CD4-positive, CD25-positive, alpha-beta regulatory T cell (primary cell): ENCODE measurements at places on chromosomes 12 and 14. TPM values are rescaled to one million over a fixed set of nuclear protein-coding genes. Genes with fewer than 3 reads are reported as not detected.

GRCh38 chr14:103621860-103622259, 7.2 kb upstream of the KLC1 start:
- H3K36me3 ChIP-seq = no peaks in the 10 kb centered on the region
- no peaks in the 10 kb centered on the region for H3K27me3 ChIP-seq
- H3K27ac ChIP-seq = no peak overlapping the region
- DNase-seq = no peak
- peaks cover 26% of the 10 kb centered on the region for H3K4me1 ChIP-seq
- no peak overlapping the region for H3K4me3 ChIP-seq

Gene SYNDIG1L
- polyA plus RNA-seq = not detected

Gene ERBB3
- 0.14 TPM for polyA plus RNA-seq

DNA sequence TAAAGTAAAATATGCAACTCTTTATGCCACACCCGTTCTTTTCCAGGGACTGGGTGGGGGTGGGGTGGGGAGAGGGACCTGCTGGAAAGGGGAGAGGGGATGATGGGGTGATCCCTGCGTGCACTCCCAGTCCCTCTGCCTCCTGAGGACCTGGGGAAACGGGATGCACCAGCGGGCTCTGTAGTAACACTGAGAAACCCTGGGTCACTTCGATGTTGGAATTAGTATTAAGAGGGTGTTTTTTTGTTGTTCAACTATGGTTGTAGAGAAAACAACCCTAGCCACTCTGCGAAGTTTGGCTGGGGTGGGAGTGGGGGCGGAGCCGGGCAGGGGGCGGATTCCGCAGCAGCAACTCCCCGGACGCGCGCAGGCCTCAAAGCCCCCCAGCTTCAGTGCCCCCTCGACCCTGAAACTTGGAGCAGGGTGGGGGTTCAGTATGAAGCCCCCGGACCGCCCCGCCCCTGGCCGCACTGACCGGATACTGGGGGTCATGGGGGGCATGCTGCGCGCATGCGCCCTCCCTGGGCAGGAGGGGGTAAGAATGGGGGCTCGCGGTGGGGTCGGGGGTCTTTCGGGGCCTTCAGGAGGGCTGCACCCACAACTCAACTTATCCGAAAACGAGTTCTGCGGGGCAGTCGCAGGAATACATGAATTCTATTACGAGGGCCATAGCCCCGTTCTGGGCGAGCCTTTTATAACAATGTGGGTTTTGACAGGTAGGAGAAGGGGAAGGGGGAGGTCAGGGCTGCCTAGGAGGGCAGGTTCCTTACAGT, 1.3 kb upstream of the ARHGEF25 start:
- H3K4me1 ChIP-seq = peaks cover 25% of the 10 kb centered on the region
- peaks cover 2% of the 10 kb centered on the region for H3K36me3 ChIP-seq
- DNase-seq = no peak
- H3K27me3 ChIP-seq = peaks cover 3% of the 10 kb centered on the region

Gene FRS2
- 8.4 TPM for polyA plus RNA-seq

GRCh38 chr14:26293909-26294308, 303.9 kb downstream of the NOVA1 start:
- no peak overlapping the region for H3K27ac ChIP-seq
- H3K4me1 ChIP-seq = no peaks in the 10 kb centered on the region
- no peak overlapping the region for H3K4me3 ChIP-seq

DNA sequence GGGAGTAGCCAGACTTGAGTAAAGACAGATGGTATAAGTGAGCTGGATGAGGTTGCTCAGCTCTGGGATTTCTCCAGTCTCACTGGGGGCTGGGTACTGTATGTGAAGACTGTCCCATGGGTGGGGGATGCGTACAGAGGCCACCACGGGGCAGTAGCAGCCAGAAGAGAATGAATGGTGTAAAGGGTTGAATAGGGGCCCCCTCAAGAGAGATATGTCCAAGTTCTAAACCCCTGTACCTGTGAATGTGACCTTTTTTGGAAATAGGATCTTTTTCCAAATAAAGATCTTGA, 21.8 kb upstream of the BCDIN3D start:
- H3K4me1 ChIP-seq = no peaks in the 10 kb centered on the region
- no peaks in the 10 kb centered on the region for H3K27me3 ChIP-seq
- no peak overlapping the region for H3K27ac ChIP-seq
- H3K36me3 ChIP-seq = no peaks in the 10 kb centered on the region
- no peak for DNase-seq

Gene TAOK3
- polyA plus RNA-seq = 74.8 TPM

Gene ARMH4
- not detected for polyA plus RNA-seq

- no peak overlapping the region for H3K4me3 ChIP-seq
- no peaks in the 10 kb centered on the region for H3K4me1 ChIP-seq
- DNase-seq = no peak
- H3K27me3 ChIP-seq = no peaks in the 10 kb centered on the region
These were observed 345.0 kb downstream of the LRIG3 start for GRCh38 chr12:58575256-58575655.

DNA sequence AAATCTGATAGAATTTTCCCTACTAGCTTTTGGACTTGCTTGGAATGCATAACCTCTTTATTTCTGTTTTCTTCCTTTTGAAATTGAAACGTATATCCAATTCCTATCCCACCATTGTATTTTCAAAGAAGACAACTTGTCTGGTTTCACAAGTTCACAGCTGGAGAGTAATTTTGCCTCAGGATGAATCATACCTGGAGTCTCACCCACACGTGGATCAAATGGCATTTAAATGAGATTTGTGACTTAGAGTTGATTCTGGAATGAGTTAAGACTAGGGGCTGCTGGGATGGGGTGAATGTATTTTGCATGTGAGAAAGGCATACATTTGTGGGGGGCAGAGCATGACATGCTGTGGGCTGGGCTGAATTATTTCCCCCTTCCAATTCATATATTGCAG, 516.5 kb upstream of the MGAT4C start:
- H3K27ac ChIP-seq = no peak overlapping the region
- no peak for DNase-seq
- no peaks in the 10 kb centered on the region for H3K4me1 ChIP-seq

Gene ST8SIA1
- polyA plus RNA-seq = 2.6 TPM

- H3K36me3 ChIP-seq = peaks cover 5% of the 10 kb centered on the region
- H3K4me1 ChIP-seq = no peaks in the 10 kb centered on the region
- H3K4me3 ChIP-seq = no peak overlapping the region
- no peak for DNase-seq
- no peaks in the 10 kb centered on the region for H3K27me3 ChIP-seq
These were observed 16.7 kb downstream of the SDS start for GRCh38 chr12:113386866-113387566.

DNA sequence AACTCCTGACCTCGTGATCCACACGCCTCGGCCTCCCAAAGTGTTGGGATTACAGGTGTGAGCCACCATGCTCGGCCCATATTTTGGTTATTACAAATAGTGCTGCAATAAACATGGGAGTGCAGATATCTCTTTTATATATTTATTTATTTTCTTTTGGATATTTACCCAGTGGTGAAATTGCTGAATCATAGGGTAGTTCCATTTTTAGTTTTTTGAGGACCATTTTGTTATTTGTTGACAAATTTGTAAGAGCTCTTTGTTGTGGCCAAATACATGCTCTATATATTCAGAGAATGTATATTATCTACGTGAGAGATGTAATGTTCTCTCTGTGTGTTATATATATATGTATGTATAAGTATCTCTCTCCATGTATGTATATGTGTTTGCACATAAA, 15.9 kb downstream of the AMN1 start:
- H3K27ac ChIP-seq = no peak overlapping the region
- DNase-seq = no peak
- no peaks in the 10 kb centered on the region for H3K27me3 ChIP-seq
- peaks cover 6% of the 10 kb centered on the region for H3K36me3 ChIP-seq

DNA sequence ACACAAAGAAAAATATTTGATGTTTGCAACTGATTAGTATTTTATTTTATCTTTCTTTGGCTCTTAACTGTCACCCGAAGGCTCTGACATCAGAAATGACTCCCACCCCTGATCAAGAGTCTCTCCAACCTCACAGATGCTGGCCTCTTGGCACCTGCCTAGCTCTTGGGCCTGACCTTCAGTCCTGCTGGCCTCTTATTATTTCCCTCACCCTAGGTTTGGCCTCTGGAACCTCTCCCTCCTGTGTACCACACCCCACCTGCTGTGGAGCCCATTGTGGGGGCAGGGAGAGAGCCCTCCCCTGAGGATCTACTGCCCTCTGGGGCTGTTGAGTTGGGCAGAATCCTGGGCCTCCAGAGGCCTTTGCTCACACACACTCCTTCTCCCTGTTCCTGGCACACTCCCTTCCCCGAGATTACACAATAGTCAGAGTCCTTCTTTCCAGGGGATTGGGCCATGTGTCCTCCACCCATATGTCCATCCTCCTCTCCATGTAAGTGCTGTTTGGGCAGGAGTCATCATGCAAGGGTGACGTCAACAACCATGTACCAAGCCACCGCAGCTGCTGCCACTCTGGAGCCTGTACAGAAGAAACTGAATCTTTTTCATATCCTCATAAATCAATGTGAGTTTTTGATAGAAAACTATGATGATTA, 124.3 kb downstream of the RASSF9 start:
- no peak overlapping the region for H3K27ac ChIP-seq
- no peak overlapping the region for H3K4me3 ChIP-seq
- H3K36me3 ChIP-seq = no peaks in the 10 kb centered on the region

DNA sequence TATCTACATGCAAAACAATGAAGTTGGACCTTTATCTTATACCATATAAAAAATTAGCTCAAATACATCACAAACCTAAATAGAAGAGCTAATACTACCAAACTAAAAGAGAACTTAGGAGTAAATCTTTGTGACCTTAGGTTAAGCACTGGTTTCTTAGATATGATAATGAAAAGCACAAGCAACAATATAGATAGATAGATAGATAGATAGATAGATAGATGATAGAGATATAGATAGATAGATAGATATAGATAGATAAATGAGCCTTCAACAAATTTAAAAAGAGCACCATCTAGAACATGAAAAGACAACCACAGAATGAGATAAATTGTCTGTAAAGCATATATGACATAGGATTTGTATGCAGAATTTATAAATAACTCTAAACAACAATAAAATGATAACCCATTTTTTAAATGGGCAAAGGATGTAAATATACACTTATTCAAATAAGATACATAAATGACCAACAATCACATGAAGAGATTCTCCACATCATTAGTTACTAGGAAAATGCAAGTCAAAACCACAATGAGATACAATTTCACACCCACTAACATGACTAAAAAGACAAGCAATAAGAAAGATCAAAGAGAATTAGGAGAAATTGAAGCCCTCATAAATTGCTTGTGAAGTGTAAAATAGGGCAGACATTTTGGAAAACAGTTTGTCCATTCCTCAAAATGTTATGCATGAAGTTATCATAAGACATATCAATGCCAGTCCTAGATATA, 293.7 kb downstream of the BTG1 start:
- DNase-seq = no peak
- no peaks in the 10 kb centered on the region for H3K4me1 ChIP-seq
- no peaks in the 10 kb centered on the region for H3K27me3 ChIP-seq
- no peak overlapping the region for H3K4me3 ChIP-seq

Gene SMOC1
- not detected for polyA plus RNA-seq

Gene LHX5
- polyA plus RNA-seq = not detected

DNA sequence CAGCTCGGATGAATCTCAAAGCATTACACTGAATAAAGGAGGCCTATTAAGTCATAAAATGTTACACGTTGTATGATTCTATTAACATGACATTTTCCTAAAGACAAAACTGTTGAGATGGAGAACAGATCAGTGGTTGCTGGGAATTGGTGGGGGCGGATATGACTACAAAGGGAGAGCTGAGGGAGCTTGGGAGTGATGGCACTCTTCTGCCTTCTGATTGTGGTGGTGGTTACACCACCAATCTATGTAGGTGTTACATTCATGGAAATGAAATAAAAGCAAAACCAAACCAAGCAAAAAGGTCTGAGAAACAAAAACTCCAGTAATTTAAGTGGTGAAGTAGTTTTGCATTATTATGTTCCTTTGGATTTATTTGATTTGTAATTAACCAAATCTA, 16.4 kb upstream of the EVL start:
- H3K36me3 ChIP-seq = no peaks in the 10 kb centered on the region
- H3K4me3 ChIP-seq = no peak overlapping the region
- H3K27me3 ChIP-seq = no peaks in the 10 kb centered on the region
- no peak overlapping the region for H3K27ac ChIP-seq
- DNase-seq = no peak
- H3K4me1 ChIP-seq = no peaks in the 10 kb centered on the region

Gene PARPBP
- polyA plus RNA-seq = 2.6 TPM

GRCh38 chr14:103315351-103315911, 18.6 kb upstream of the EIF5 start:
- H3K4me1 ChIP-seq = no peaks in the 10 kb centered on the region
- no peak overlapping the region for H3K27ac ChIP-seq
- no peak overlapping the region for H3K4me3 ChIP-seq
- peaks cover 2% of the 10 kb centered on the region for H3K27me3 ChIP-seq
- DNase-seq = no peak

Gene TOMM20L
- not detected for polyA plus RNA-seq

Gene PTPRO
- polyA plus RNA-seq = 1.6 TPM

Gene NKX2-1
- not detected for polyA plus RNA-seq

DNA sequence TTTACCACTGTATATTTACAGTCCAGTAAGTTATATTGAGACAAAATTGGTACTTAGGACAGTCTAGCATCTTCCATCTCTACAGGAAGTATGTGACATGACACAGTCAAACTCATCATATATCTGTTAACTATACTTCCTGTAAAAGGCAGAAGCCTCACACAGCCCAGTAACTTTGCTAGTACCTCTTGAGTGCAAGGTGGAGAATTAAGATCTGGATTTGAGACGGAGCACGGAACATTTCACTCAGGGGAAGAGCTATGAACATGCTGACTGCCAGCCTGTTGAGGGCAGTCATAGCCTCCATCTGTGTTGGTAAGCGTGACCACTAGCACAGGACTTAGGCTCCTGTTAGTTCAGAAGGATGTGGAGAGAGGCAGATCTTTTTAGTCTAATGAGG, 333.7 kb upstream of the OR4E1 start:
- H3K4me3 ChIP-seq = peak overlapping the region; percentile 67
- peaks cover 3% of the 10 kb centered on the region for H3K4me1 ChIP-seq
- H3K27ac ChIP-seq = peak overlapping the region; percentile 51
- no peaks in the 10 kb centered on the region for H3K27me3 ChIP-seq
- H3K36me3 ChIP-seq = no peaks in the 10 kb centered on the region

- no peak overlapping the region for H3K27ac ChIP-seq
- no peaks in the 10 kb centered on the region for H3K27me3 ChIP-seq
- no peak for DNase-seq
- peaks cover 39% of the 10 kb centered on the region for H3K4me1 ChIP-seq
These were observed 337.7 kb downstream of the TMEM121 start for GRCh38 chr14:105864116-105864515.

GRCh38 chr14:69932391-69932790, 53.2 kb downstream of the SMOC1 start:
- no peak overlapping the region for H3K27ac ChIP-seq
- no peak for DNase-seq
- no peaks in the 10 kb centered on the region for H3K36me3 ChIP-seq
- no peaks in the 10 kb centered on the region for H3K4me1 ChIP-seq
- H3K27me3 ChIP-seq = peaks cover 10% of the 10 kb centered on the region

Gene PUS1
- polyA plus RNA-seq = 16.7 TPM

Gene EPYC
- not detected for polyA plus RNA-seq

GRCh38 chr12:51395283-51396230, 4.4 kb upstream of the GALNT6 start:
- no peaks in the 10 kb centered on the region for H3K27me3 ChIP-seq
- peaks cover 48% of the 10 kb centered on the region for H3K4me1 ChIP-seq
- H3K36me3 ChIP-seq = no peaks in the 10 kb centered on the region
- H3K4me3 ChIP-seq = peak overlapping the region; percentile 55

GRCh38 chr14:61568572-61569011, 126.7 kb upstream of the HIF1A start:
- H3K27me3 ChIP-seq = peaks cover 12% of the 10 kb centered on the region
- peaks cover 11% of the 10 kb centered on the region for H3K4me1 ChIP-seq
- H3K27ac ChIP-seq = no peak overlapping the region
